ENCODE measurements at places on chromosomes 4 and X. TPM values are rescaled to one million over a fixed set of nuclear protein-coding genes. Genes with fewer than 3 reads are reported as not detected.

Gene MAOB
- 2.5 TPM for total RNA-seq

Gene ARMCX2
- total RNA-seq: 33.0 TPM

Gene RAI2
- 0.07 TPM for total RNA-seq

Gene FSTL5
- total RNA-seq: not detected

Gene FHDC1
- total RNA-seq: 11.4 TPM

Gene HADH
- 57.0 TPM for total RNA-seq

Gene TKTL2
- total RNA-seq: not detected

Gene NSG1
- 15.3 TPM for total RNA-seq

Gene MAGEE1
- 0.34 TPM for total RNA-seq

Gene DCAF4L1
- total RNA-seq: 0.36 TPM

Gene DOK7
- 2.7 TPM for total RNA-seq

Gene PLP1
- not detected for total RNA-seq

Gene HSFX4
- total RNA-seq: not detected

Gene FAM184B
- total RNA-seq: not detected

Gene P2RY4
- not detected for total RNA-seq

Gene TEC
- 1.6 TPM for total RNA-seq

Gene SPARCL1
- not detected for total RNA-seq

Gene AMBN
- total RNA-seq: not detected

Gene CXorf49
- total RNA-seq: not detected

Gene NOA1
- 18.4 TPM for total RNA-seq

Gene PSAPL1
- not detected for total RNA-seq

Gene PDGFRA
- total RNA-seq: not detected

Gene SASH3
- total RNA-seq: not detected

Gene UXT
- 115 TPM for total RNA-seq

Gene KLF8
- 2.1 TPM for total RNA-seq

Gene HPSE
- 0.43 TPM for total RNA-seq

Gene MND1
- 1.7 TPM for total RNA-seq

Gene RNF150
- 0.36 TPM for total RNA-seq

Gene HAUS3
- total RNA-seq: 10.6 TPM

Gene ZCCHC4
- 14.7 TPM for total RNA-seq

Gene SHROOM2
- 11.4 TPM for total RNA-seq

Gene WDR1
- total RNA-seq: 320 TPM

Gene ENAM
- not detected for total RNA-seq

Gene SPIN2A
- under 0.01 TPM for total RNA-seq

Gene HAND2
- total RNA-seq: not detected

Measured in nasal cavity respiratory epithelium epithelial cell of viscerocranial mucosa (primary cell).